Spinal cord (tissue), 10 donors: ENCODE measurements at places on chromosomes 12 and 14. TPM values are rescaled to one million over a fixed set of nuclear protein-coding genes. Genes with fewer than 3 reads are reported as not detected.

TBC1D30 gene
- 18.0 TPM for polyA plus RNA-seq

TAPBPL gene
- polyA plus RNA-seq, result 10.0 TPM

SERPINA9 gene
- not detected for polyA plus RNA-seq

NAV3 gene
- 41.9 TPM for polyA plus RNA-seq

KRT7 gene
- polyA plus RNA-seq, result 0.63 TPM

HOXC5 gene
- polyA plus RNA-seq, result 11.8 TPM

ASIC1 gene
- 148 TPM for polyA plus RNA-seq

CLEC12A gene
- polyA plus RNA-seq, result 0.75 TPM

EPYC gene
- not detected for polyA plus RNA-seq

LYZ gene
- polyA plus RNA-seq, result 1.3 TPM

LRRC43 gene
- polyA plus RNA-seq, result 8.4 TPM

LHX5 gene
- 13.2 TPM for polyA plus RNA-seq

NT5DC3 gene
- polyA plus RNA-seq, result 19.7 TPM

TAS2R30 gene
- 0.14 TPM for polyA plus RNA-seq

YAF2 gene
- 30.9 TPM for polyA plus RNA-seq

RBP5 gene
- polyA plus RNA-seq, result 5.1 TPM

POTEG gene
- 0.09 TPM for polyA plus RNA-seq

NTS gene
- polyA plus RNA-seq, result 8.5 TPM

KIF26A gene
- polyA plus RNA-seq, result 9.7 TPM

KLRD1 gene
- polyA plus RNA-seq, result 0.10 TPM

GALNT9 gene
- 36.0 TPM for polyA plus RNA-seq

PPP1R36 gene
- polyA plus RNA-seq, result 0.49 TPM

NR1H4 gene
- 1.0 TPM for polyA plus RNA-seq

EID3 gene
- 4.7 TPM for polyA plus RNA-seq
